Left hindlimb (tissue), 1 donor: ENCODE measurements at places on chromosomes 16 and 17.
A peak's percentile ranks its signal among the peaks of the same experiment; 100 is the strongest.

DNA sequence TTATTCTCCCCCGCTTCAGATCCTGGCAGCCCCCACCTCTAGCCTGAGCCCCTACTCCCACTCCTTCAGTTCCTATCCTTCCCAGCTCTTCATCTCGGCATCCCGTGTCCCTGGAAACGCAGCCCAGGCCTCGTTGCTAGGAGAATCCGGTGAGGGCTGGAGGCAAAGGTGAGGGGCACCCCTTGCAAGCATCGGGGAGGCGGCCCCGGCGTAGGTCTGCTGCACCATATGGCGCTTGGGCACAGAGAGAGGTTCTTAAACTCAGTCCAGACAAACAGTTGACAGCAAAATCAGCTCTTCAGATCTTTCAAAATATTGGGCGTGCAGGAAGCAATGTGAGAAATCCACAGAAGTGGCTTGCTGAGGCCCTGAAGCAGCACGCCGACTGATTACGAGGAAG, 15.0 kb downstream of the SLC38A8 start:
- no peak for DNase-seq

DNA sequence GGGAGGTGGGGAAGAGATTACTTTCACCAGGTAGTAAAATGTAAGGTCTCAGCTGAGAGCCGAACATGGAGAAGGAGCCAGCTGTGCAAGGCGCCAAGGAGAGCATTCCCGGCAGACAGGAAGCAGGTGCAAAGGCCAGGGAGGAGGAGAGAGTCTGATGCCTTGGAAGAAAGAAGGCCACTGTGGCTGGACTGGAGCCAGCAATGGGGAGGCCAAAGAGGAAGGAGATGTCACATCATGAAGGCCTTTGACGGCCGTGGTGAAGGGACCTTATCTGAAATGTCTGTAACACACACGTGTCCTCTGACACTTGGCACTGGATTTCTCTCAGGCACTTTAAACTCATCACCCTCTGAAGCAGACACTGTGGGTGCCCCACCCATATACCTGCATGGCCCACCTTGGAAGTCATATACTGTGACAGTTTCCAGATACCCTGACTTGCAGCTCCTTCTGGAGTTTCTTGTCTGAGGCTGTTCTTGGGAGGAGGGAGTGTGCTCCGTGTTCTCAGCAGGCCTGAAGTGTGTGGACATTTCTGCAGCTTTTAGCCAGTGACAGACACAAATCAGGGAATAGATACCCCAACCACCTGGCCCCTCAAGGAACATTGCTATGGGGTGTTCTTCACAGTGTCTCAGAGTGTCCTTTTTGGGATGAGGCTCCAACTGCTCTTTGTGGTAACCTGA, 1.9 kb upstream of the SLC5A2 start:
- peak; percentile 40 for DNase-seq

DNA sequence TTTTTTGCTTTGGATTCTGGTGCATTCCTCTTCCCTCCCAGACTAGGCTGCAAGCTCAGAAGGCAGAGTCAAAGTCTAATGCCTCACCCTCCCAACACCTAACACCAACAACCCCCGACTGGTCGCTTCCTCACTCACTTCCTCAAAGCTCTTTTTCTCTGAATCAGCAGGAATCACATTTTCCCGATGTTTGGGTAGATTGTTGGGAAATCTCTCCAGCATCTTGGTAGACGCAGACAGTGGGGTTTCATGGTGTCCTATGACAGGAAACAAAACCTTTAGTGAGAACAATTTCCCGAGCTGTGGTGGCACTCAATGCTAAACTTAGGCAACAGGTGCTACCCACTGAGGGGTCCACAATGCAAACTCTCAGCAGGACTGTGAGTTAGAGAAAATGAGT, 39.9 kb upstream of the ICAM2 start:
- no peak for DNase-seq

- peak; percentile 91 for DNase-seq
Measured at GRCh38 chr17:7351665-7352502, at the start of gene KCTD11. Gene KCTD11 (plus strand): TSS chr17:7352162.

- peak; percentile 67 for DNase-seq
Measured at GRCh38 chr17:17636272-17636885, 44.9 kb upstream of the PEMT start.

- DNase-seq = no peak
Measured at GRCh38 chr16:58510097-58510775, 5.1 kb upstream of the SETD6 start.

DNA sequence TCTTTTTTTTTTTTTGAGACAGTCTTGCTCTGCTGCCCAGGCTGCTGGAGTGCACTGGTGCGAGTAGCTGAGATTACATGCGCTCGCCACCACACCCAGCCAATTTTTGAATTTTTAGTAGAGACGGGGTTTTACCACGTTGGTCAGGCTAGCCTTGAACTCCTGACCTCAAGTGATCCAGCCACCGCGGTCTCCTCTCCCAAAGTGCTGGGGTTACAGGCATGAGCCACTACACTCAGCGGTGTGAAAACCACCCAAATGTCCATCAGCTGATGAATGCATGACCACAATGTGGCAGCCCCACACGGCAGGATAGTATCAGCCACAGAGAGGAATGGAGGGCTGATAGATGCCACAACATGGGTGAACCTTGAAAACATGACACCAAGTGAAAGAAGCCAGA, 2.1 kb downstream of the P2RX5 start:
- no peak for DNase-seq

GRCh38 chr16:72722552-72722951, 325.4 kb downstream of the ZFHX3 start:
- DNase-seq = peak; percentile 30

GRCh38 chr17:12519956-12520594, 145.6 kb upstream of the MYOCD start:
- no peak for DNase-seq

DNA sequence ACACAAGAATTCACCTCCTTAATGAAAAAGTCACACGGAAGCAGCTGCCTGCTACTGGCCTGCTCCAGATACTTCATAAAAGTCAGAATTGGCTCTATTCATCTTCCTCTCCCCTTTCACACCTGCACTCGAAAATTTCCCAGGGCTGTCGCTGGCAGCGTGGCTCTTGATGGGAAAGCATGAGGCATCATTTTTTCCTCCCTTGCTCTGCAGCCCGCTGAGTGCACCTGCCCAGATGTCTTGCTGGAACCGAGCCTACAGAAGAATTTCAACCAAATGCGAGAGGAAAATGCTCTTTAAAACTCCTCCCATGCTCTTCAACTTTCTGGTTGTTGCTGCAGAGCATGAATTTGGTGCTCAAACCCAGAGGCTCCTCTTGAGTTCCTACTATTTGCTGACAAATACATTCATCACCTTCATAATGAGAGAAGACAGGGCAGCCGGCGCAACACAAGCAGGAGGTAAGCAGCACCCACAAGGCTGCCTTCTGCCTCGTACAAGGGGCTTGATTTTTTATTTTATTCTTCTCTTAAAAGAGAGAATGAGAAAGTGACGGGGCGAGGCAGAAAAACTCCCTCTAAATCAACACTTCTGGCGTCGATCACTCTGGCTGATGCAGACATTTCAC, 146.8 kb downstream of the ZFHX3 start:
- DNase-seq = no peak

DNA sequence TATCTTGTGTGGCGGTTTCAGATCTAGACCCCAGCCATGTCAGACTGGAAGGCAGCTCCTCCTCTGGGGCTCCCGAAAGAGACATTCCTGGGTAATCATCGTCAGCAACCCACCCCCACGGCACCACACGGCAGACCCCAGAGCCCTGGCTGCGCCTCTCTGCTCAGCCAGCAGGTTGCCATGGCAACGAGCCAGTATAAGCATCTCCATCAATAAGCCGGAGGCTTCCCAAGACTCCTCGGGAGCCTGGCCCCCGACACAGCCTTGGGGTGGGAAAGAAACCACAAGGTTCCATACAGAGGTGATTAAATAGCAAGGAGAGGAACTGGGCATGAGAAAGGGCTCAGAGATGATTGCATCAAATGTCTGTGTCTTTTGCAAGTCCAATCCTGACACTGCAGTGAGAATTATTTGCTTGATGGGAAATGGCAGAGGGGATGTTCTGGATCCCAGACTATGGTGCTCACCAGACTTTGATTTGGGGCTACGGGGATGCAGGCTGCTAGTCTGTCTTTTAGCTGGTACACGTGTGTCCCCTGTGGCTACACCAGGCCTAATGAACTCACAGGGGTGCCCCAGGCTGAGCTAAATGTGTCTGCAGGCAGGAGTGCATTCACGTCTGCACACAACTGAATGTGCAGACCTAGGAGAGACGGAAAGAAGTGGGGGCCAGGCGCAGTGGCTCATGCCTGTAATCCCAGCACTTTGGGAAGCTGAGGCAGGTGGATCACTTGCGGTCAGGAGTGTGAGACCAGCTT, 320.5 kb upstream of the TNRC6C start:
- peak; percentile 45 for DNase-seq

DNA sequence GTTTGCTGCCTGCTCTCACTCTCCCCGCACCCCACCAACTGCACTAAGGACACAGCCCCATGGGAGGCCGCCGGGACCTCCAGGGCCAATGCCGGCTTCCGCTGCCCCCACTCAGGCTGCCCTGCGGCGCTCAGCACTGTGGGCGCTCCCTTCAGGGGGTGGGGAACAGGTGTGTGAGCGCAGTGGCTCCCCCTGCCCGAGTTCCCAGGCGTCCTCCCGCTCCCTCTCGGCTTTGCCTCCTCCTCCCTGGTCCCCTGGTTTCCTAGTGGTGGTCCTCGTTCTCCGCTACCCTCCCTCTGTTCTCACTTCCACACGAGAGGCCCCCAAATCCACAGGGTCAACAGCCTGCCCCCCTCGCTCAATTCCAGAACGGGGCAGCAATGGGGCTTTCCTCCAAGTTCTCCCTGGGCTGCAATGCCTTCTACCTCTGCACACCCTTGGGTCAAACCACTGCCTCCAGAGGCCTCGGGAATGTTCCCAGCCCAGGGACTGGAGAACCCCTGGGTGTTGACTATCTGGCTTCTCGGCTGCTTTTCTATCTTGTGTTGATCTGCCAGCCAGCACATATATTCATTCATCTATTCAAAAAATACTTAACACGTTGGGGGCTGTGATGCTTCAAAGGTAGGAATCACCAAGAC, 9.9 kb downstream of the FOXJ1 start:
- DNase-seq = no peak

DNA sequence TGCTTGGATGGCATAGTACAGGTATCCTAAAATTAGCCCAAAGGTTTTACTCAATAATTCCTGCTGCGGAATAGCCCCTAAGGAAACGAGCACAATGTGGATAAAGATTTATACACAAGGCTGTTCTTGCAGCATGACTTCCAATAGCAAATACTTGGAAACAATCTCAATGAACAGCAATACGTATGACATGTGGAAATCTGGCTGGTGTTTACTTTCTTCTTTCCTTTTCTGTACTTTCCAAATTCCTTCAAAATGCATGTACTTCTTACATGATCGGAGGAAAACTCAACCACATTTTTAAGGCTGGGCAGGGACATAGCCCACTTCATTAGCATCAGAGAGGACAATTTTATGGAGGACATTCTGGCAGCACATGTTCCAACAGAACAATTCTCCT, 86.6 kb downstream of the C16orf95 start:
- DNase-seq = no peak

- no peak for DNase-seq
Measured at GRCh38 chr16:19680881-19681340, 37.1 kb downstream of the KNOP1 start.

DNA sequence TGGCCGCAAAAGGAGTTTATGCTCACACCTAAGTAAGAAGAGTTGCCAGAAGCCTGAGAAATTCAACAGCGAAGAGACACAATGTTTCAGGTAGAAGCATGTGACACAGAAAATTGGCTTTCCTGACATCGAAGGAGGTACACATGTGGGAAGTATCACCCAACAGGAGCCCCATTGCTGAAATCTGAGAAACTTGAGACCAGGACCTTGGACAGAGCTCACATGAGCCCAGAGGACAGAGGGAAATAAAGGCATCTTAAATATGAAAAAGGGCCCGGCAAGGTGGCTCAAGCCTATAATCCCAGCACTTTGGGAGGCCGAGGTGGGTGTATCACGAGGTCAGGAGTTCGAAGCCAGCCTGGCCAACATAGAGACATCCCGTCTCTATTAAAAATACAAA, 304.1 kb upstream of the C16orf82 start:
- no peak for DNase-seq

DNA sequence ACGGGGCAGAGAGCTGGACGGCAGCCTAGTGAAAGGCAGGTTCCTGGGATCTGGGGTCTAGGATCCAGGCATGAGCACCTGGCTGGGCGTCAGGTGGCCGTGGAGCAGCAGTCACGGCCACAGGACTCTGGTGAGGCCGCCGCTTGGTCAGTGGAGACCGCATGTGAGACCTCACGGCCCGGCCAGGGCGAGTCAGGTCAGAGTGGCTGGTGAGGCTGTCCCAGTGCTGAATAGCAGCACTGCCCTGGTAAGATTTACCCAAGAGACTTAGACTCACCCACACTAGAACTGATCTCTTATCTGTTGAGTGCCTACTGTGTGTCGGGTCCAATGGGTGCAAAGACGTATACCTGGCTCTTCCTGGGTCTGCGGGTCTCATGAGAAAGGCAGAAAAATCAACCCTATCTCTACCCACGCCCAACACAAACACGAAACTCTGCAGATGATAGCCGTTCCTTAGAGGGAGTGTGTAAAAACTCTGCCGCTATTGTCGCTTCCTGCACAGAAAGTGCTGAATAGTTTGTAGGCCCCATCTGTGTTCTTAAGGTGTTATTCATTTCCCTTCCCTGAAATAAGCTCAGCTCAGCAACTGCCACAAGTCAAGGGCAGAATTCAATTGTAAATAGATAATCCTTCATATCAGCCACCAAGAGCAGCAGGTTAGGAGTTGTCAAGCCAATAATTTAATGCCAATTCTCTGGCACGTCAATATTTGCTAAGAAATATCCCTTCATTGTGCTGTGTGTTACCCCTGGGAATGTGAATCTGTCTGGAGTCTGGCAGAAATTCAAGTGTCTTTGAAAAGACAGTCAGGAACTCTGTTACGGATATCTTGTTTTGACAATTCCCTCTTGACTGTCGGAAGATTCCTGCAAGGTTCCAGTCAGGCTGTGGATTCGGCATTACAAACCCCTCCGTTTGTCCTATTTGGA, 240.0 kb downstream of the NTN1 start:
- peak; percentile 16 for DNase-seq

DNA sequence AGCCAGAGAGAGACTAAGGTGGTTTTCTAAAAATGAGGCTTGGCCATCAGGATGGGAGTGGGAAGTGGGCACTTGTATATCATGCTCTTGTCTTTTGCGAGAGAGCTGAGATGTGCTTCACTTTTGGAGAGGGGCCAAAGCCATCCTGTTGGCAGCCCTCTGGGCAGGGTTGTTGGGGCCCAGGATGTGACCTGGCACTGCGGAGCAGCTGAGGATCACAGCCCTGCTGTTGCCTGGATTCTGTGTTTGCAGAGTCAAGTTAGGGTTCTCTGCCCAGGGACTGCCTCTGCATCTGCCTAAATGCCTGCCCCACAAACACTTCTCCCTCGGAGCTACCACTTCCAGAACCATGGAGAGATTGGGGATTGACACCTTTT, 71.2 kb downstream of the PLD6 start:
- no peak for DNase-seq

DNA sequence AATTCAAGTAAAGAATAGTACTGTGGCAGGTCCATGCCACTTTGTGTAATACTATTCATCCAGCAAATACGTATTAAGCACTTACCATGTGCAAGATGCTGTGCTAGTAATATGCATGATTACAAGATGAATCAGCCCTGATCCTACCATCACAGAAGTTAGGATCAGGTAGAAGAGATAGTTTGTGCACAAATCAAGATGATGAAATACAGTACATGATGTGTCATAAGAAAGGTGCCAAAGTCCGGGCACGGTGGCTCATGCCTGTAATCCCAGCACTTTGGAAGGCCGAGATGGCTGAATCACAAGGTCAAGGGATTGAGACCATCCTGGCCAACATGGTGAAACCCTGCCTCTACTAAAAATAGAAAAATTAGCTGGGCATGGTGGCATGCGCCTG, 10.9 kb downstream of the COG4 start:
- DNase-seq = no peak
